Activated T-cell treated with anti-CD3 and anti-CD28 coated beads for 4 hours (primary cell): ENCODE measurements at places on chromosomes 2 and 18.

- no peak for DNase-seq
These were observed 109.4 kb downstream of the KCTD1 start for GRCh38 chr18:26438980-26439379.

DNA sequence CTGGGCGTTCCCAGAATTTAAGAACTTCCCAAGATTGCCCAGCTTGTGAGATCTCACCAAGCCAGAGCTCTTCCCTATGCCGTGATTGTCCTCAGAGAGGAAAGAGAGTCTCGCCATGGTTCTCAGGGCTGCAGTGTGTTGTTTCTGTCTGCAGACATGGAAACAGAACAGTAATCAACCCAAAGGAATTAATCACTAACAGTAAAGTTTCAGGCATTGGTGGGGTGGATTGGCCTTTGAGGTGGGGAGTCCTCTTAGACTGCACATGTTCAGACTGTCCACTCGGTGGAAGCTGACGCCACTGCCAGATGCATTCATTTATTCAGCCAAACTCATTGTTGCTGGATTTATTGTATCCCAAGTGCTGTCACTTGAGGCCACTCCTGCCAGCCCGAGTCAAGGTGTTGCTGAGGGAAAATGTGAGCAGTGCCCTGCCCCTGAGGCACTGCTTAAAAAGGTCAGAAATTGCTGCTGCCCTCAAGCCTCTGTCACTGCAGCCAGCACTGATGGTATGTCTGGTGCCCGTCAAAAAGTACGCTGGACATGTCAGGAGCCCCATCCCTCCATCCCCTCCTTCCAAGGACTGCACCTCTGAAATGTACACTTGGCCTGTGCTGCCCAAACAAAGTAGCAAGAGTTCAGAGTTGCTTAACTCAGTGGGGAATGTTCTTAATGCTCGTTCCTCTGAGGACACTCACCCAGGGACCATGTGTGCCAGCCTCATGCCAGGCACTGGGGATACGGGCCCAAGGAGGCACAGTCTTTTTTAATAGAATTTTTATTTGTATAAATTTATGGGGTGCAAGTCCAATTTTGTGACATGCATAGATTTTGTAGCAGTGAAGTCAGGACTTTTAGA, 201.0 kb downstream of the GLI2 start:
- no peak for DNase-seq

GRCh38 chr2:118569876-118570535, 277.4 kb downstream of the EN1 start:
- DNase-seq: no peak

- no peak for DNase-seq
These were observed 612.7 kb downstream of the EPHA4 start for GRCh38 chr2:220959391-220959802.

- no peak for DNase-seq
These were observed 31.7 kb downstream of the ATP6V1C2 start for GRCh38 chr2:10753156-10753555.

- DNase-seq: no peak
These were observed 95.9 kb downstream of the LYPD6B start for GRCh38 chr2:149134335-149134923.

DNA sequence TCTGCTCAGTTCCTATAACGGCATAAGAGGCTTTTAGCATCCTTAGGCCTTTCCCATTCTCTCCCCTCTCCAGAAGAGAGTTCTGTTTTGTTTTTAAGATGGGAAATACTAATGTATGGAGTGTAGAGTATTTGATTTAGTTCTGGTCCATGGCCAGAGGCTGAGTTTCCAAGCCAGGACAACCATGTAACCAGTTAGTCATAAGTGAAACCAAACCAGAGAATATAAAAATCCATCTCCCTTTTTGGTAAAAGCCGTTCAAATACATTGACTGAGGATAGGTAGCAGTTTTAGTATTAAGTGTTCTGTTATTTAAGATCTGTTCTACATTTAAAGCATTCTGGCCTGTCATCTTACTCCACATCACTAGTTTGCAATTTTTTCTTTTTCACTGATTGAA, 3.1 kb downstream of the PSMD1 start:
- no peak for DNase-seq

DNA sequence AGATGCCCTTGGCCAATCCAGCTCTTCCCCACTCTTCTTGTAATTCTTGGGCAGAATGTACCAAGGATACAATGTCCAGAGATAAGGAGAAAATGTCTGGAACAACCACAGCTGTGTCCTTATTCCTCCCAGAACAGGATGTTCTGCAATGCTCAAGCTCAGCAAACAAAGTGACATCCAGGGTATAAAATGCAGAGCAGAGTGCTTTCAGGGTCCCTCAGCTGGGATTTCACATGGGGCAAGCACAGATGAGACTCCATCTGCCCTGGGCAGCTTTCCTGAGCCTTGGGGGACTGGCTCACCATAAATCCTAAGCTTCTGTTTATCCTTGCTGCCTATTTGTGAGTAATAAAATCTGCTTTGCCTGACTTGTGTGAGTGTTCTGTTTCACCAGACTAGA, 127.4 kb downstream of the VAPA start:
- no peak for DNase-seq

- no peak for DNase-seq
These were observed 82.6 kb downstream of the PKP4 start for GRCh38 chr2:158539176-158540005.

DNA sequence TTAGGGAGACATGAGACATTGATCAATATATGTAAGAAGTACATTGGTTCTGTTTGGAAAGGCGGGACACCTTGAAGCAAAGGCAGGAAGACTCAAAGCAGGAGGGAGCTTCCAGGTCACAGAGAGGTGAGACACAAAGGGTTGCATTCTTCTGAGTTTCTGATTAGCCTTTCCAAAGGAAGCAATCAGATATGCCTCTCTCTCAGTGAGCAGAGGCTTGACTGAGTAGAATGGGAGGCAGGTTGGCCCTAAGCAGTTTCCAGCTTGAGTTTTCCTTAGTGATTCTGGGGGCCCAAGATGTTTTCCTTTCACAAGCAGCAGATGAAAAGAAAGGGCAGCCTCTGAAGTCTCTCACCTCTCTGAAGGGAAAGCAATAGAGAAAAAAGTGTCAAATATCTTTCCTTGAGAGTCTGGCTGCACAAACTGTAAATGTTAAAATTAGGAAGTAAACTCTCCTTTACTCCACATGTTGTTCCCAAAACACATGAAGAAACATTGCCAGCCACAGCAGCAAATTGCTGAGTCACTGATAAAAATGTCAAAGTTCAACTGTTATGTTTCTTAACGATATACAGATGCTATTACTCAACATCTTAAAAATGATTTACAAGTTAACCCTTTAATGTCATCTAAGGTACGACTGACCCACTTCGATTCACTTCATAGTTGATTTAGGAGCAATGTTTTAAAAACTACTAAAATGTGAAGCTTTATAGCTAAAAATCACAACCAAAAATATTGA, 40.3 kb downstream of the CYB5A start:
- DNase-seq: no peak

DNA sequence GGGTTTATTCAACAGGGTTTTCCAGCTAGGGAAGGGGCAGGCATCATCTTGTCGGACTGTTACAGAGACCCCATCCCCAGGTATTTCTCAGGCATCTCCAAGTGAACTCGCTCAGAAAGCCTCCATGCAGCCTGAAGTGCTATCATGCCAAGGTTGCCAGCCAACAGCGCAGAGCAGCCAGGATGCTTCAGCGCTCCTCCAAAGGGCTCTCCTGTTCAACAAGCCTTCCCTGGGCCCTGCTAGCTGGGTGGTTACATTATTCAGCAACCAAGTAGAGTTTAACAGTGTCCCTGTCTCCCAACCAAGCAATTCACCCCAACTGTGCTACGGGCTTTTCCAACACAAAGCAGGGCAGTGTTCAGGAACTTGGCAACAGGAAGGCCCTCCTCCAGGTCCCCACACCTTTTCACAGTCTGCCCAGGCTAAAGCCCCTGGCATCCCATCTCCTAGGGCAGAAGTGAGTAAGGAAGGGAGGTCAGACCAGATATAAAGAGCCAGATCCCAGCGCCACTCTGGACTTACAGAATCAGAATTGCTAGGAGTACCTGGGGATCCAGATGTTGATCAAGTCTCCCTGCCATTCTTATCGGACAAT, 52.9 kb downstream of the ZBTB7C start:
- DNase-seq: no peak
